Activated CD4-positive, alpha-beta memory T cell treated with anti-CD3 and anti-CD28 coated beads, Interleukin-2, amount 10 ng/mL, durations not matched to agents 7 days and 5 days (primary cell): ENCODE measurements at places on chromosomes 5 and 9. TPM values are rescaled to one million over a fixed set of nuclear protein-coding genes. Genes with fewer than 3 reads are reported as not detected.

The N4BP3 gene
- 4.3 TPM for total RNA-seq

The NRARP gene
- 0.71 TPM for total RNA-seq

The CDKN2B gene
- 3.4 TPM for total RNA-seq

The UGCG gene
- 20.9 TPM for total RNA-seq

The CAMK4 gene
- total RNA-seq: 59.5 TPM
